Fibroblast of upper back skin (primary cell): ENCODE measurements at places on chromosomes 12 and 14.

- no peak for DNase-seq
These were observed 66.6 kb downstream of the SINHCAF start for GRCh38 chr12:31259136-31259886.

- no peak for DNase-seq
These were observed 4.8 kb downstream of the SLC8A3 start for GRCh38 chr14:70183991-70184390.

- DNase-seq, result no peak
These were observed 324.3 kb downstream of the CACNA1C start for GRCh38 chr12:2376908-2377657.

DNA sequence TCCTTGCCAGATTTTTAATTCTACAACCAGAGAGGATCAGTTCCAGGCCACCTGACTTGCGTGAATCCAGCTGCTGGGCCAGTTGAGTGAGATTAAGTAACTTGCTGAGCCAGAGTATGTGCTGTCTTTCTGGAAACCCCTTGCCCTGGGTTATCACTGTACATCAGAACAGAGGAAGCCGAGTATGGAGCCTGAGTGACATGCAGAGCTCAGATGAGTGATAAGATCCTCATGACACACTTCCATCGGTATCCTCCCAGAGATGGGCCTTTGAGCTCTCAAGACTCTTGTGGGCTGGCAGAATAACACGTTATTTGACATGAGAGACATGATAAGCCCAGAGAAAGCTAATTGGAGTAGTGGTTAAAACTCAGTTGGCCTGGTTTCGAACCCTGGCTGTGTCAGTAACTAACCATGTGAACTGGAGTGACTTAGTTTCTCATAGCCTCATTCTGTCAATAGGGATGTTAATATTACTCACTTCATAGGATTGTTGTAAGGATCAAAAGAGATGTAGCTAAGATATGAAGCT is 388.1 kb downstream of the ZFP36L1 start:
- DNase-seq, result no peak

DNA sequence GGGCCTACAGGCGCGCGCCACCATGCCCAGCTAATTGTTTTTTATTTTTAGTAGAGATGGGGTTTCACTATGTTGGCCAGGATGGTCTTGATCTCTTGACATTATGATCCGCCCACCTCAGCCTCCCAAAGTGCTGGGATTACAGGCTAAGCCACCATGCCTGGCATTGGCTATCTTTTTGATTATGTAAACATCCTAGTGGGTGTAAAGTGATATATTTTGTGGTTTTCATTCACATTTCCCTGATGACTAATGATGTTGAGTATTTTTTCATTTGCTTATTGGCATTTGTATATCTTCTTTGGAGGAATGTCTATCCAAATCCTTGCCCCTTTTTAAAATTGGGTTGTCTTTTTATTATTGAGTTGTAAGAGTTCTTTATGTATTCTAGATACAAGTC is 16.3 kb downstream of the CREBL2 start:
- peak; percentile 9 for DNase-seq

- DNase-seq, result no peak
These were observed 25.6 kb upstream of the GCH1 start for GRCh38 chr14:54928216-54928615.

- peak; percentile 19 for DNase-seq
These were observed 383.6 kb downstream of the BCAT1 start for GRCh38 chr12:24565300-24565699.

DNA sequence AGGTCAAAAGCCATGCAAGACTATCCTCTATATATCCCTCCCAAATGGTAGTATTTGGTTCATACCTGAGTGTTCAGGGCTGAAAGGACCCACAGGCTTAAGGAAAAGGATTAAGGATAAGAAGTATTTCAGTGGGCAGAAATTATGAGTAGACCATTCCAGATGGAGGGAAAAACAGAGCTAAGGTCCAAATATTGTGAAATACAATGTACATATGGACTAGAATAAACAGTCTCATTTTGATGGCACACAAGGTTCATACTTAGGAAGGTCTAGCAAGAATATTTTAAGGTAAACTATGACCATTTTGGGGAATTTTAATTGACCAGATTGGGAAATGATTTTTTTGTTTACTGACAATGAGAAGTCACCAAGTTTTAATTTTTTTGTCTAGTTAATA is 124.6 kb downstream of the PRKD1 start:
- no peak for DNase-seq

DNA sequence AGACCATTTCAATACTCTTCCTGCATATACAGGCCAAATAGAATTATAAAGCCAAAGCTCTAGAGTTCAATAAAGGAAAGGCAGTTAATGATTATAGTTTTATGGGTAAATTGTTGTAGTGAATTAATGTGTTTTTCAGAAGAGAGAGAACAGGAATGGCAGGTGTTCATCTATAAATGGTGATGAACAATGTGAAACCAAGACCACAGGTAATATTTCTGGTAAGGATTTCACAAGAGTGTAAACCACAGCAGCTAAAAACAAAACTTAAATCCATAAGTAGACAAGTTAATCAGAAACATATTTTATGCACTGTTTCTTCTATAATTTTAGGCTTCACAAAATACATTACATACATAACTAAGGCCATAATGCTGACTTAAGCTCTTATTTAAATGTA is 204.4 kb downstream of the SYT1 start:
- DNase-seq, result peak; percentile 16

- peak; percentile 67 for DNase-seq
These were observed 338.3 kb downstream of the EMP1 start for GRCh38 chr12:13534645-13535398.

DNA sequence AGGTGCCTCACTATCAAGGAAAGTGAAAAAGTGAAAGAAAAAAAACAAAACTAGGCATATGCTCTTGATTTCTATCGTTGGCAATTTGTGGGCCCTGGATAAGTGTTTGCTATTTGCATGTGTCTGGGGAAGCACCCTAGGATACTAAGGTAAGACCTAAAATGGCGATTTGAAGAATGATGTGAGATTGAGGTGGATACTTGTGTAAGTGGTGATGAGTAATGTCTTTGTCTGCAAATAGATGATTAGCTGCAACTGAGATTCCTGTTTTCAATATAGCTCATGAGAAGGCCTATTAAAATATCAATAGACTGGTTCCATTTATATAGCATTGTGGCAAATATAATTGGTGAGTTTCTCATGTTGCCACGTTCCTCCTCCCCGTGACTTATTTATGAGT is 261.7 kb downstream of the NEDD1 start:
- no peak for DNase-seq

DNA sequence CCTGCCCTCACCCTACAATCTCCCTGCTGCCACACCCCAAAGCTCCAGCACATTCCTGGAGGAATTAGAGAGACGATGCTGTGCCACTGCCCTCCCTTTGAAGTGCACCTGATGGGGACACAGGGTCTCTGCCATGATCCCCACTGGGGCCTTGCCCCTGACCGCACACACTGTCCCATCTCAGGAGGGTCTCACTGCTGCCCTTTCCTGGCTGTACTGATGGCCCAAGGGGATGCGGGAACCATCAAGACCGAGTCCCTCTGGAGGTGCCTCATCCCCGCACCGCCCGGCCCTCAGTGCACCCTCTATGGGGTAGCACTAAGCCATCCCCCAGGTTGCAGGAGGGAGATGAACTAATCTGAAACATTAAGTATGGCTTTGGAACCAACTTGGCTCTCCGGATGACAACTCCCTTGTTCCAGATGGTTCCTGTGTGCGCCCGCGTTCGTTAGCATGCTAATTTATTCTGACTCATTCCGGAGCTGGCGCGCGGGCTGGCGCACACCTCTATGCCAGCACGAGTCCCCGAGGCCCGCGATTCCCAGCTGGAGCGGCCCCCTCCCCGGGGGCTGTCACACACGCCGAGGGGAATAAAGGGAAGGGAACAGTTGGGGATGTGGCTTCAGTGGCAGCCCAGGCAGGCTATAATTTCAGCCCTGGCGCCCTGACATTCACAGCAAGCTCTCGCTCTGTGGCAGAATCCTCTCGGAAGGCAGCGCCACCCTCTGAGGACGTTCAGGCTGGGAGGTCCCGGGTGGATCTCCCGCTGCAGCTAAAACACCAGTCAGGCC is 34.2 kb upstream of the C14orf180 start:
- no peak for DNase-seq

GRCh38 chr14:49865431-49865859 is 12.9 kb upstream of the NEMF start:
- peak; percentile 58 for DNase-seq

DNA sequence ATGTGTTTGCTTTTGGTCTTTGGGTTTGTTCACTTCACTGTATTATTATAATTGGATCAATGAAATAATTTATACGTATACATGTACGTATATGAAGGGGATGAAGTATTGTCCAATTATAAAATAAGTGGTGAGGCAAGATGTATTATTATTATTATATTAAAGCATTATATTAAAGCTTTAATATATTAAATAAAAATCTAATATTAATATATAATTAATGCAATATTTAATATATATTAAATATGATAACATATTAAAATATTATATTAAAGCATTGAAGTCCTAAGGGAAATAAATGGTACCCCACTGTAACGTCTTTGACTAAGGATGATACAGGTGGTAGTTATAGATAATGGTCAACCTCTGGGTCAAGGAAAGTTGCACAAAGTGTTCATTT is 63.7 kb upstream of the RTL1 start:
- DNase-seq, result no peak

DNA sequence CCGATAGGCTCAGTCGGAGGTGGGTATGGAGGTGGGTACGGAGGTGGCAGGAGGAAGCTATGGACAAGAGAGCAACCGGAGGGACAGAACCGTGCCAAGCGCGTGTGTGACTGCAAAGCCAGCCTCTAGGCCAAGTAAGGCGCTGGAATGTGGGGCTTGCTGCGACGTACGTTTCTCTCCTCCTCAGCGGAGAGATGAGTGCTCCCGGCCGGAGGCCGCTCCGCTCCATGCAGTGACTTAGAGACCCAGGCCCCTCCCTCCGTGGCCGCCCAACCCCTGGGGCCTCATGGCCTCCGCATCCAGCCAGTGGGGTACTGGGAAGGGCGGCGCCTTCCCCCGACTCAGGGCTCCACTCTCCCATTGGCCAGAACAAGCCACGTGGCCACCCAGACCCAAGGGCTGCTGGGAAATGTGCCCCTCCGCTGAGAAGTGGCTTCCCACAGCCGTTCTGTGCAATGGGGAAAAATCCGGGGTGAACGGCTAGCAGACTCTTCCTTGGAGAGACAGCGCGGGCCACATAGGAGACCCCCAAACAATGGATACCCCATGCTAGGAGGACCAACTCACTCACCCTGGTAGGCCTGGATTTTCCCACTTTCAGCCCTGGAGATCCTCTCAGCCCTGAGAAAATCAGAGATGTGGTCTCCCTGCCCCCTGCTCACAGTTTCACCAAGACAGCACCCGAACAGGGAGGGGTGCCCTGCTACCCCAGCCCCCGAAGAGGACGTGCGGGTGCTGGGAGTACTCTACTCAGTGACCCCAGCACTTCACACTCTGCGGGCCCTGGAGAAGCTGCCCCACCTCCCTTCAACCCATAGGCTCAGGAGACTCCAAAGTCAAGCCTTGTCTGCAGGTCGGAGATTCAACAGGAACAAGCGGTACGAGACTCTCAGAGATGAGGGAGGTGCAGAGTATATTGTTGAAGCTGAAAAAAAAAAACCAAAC is 66.7 kb downstream of the RIMBP2 start:
- no peak for DNase-seq

DNA sequence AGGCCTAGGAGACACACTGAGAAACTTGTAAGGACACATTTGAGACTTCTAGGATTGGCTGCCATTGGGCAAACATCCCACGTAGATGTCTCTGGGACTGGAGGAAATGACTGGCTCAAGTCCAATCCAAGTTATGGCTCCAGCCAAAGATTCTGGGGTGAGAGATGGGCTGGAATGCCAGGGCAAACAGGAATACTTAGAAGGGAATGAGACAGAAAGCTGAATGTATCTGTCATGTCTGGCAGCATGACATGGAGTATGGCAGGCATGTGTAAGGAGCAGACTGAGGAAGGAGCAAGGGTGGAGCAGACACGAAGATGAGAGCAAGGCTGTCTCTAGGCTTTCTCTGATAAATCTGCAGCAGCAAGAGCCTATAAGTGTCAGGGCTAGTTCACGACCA is 209.2 kb downstream of the PHLDA1 start:
- DNase-seq, result peak; percentile 25

DNA sequence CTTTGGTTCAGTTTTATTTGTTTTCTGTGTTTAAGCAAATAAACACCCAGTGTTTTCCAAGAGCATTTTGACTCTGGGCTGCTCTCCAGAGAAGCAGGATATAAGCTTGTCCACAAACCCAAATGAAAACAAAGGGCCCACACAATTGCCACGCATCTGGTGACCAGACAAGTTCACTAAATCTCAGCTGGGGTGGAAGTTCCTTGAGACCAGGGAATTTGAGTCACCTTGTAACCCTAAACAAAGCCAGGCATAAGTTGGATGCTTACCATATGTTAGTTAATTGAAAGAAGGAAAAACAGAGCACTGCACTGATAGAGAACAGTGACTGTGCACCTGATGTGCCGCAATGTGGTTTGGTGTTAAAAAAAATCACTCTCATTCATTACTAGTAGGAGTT is 1.6 kb upstream of the TXNRD1 start:
- DNase-seq, result peak; percentile 78

DNA sequence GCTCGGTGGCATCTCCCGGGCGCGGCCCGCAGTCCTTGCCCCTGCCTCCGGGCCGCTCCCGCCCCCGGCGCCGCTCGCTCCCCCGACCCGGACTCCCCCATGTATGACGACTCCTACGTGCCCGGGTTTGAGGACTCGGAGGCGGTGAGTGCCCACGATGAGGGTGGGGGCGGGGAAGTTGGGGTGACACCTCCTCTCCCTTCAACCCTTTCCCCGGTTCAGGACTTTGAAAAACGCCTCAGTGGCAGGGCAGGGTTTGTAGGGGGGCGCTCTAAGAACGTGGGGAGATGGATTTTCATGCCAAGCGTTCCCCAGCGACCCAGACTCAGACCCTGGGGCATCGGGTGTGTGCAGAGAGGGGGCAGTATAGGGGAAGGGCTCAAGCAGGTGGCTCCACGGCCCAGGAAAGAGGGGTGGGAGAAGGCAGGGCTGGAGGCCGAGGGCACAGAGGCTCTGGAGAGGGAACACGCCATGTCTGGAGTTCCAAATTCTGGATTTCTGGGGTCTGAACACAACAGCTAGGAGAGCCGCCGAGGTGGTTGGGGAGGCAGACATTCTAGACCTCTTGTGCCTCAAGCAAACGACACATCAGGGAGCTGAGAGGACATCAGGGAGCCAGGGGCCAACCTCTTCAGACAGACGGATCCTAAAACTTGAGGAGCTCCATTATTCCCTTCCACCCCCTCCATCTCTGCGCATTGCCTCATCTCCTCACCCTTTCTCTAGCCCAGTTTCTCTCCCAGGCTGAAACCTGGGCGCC is 715 bp downstream of the CACNB3 start:
- no peak for DNase-seq

- DNase-seq, result no peak
These were observed 328.8 kb downstream of the ADGRD1 start for GRCh38 chr12:131282292-131283080.

GRCh38 chr12:115811045-115811444 is 466.4 kb downstream of the MED13L start:
- no peak for DNase-seq

- DNase-seq, result no peak
These were observed 178.8 kb downstream of the EXOC5 start for GRCh38 chr14:57089901-57090300.

GRCh38 chr12:42468341-42468821 is 121.2 kb downstream of the PRICKLE1 start:
- no peak for DNase-seq

GRCh38 chr14:76348898-76349297 is 27.0 kb upstream of the ESRRB start:
- DNase-seq, result peak; percentile 66
